Right ventricle myocardium inferior (tissue), 1 donor: ENCODE measurements at places on chromosomes 2 and 18.

DNA sequence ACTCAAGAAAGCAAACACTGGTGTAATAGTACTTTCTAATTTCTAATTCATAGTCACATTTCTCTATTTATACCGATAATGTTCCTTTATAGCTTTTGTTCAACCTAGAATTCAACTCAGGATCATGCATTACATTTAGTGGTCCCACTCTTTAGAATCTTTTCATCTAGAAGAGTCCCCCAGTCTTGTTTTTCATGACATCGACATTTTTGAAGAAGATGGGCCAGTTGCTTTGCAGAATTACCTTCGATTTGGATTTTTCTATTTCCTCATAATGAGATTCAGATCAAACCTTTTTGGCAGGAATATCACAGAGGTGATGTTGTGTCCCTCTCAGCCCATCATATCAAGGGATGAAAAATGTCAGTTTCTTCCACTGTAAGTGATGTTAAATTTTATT, 35.3 kb downstream of the KIAA2012 start:
- DNase-seq, result no peak

DNA sequence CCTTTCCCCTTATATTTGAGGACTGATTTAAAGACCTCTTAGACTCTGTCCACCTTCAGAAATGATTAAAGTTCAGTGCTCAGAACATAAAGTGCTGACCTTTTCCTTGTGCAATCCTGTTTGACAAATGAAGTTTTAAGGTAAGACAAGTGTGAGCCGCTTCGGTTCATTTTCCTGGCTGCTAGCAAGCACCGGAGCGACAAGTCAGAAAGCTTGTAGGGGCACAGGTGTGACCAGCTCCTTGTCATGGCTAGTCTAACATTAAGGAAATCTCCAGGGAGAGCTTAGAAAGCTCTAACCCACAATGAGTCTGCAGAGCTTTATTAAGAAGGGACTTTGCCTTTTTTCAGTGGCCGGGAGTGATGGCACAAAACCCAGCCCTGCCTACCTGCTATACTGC, 2.3 kb upstream of the NCKAP5 start:
- DNase-seq, result no peak

DNA sequence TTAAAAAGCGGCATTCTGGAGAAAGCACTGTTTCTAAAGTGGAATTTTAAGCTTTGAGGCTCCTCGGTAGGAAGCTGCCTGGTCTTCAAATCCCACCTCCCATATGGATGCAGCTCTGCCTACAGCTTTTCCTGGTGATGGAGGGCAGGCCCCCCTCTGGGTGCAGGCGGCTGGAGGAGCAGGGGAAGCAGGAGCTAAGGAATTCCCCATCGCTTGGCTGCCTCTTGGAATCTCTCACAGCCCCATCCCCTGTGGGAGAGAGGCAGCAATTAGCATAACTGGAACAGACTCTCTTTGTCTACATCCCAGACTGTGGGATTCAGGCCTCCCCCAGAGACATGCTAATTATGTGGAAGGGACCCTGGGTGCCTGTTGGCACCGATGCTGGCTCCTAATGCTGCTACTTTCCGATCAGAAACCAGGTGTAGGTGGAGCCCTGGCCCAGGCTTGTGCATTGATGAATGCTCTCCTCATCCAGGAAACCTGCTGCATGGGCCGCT, 51.3 kb downstream of the LIPG start:
- no peak for DNase-seq

GRCh38 chr2:15446961-15447360, 114.2 kb downstream of the NBAS start:
- DNase-seq, result no peak

GRCh38 chr2:143635302-143635701, 506.1 kb downstream of the ARHGAP15 start:
- no peak for DNase-seq

GRCh38 chr2:207819021-207819797, 49.5 kb upstream of the FZD5 start:
- DNase-seq, result no peak

DNA sequence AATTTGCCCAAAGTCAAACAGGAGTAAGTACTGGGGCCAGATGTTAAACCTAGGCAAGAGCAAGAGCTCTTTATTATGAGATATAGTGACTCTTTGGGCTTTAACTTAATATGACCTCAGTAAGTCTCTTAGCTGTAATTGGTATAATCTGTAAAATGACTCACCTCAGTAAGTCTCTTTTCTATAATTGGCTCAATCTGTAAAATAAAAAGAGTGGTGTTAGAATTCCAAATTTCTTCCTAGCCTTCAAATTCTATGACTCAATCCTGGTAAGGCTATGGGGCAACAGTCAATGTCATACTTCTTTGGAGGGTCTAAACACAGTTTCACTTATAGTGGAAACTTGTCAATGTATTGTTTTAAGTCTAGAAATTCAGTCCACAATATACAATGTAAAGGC, 1608.9 kb upstream of the PIK3C3 start:
- no peak for DNase-seq

DNA sequence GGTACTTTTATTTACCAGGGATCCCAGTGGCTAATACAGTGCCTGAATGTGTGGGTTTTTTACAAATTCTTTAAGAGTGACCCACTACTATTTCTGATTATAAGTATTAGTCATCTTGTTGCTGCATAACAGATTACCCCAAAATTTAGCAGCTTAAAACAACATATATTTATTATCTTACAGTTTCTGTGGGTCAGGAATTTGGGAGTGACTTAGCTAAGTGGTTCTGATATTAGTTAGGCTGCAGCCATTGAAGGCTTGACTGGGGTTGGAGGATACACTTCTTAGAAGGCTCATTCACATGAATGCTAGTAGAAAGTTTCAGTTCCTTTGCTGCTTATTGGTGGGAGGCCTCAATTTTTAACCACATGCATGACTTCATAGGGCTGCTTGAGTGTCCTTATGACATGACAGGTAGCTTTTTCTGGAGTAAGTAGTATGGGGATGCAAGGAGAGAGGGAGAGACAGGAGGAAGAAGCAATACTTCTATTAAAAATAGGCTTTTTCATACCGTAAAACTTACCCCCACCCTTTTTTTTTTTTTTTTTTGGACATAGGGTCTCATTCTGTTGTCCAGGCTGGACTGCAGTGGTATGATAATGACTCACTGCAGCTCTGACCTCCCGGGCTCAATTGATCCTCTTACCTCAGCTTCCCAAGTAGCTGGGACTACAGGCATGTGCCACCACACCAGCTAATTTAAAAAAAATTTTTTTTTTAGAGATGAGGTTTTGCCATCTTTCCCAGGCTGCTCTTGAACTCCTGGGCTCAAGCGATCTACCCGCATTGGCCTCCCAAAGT, 13.3 kb upstream of the POLE4 start:
- DNase-seq, result no peak

DNA sequence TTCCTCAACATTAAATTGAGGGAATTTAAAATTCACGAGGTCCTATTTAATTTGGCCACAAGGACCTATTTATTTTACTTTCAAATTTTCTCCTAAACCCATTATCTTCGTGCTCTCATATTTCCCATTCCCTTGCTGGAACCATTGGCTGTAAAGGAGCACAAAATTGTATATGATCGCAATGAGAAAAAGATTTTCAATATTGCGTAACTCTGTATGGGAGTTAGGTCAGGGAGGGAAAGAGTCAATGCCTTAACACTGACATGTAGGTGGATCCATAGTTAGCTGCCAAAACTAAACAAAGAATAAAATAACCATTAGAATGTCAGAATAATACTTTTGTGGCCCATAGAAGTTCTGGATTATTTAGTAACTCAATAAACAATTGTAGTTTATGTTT, 40.6 kb upstream of the ZC3H15 start:
- no peak for DNase-seq

- DNase-seq, result peak; percentile 90
Observed at GRCh38 chr2:219298759-219299371, 10.3 kb downstream of the PTPRN start.

DNA sequence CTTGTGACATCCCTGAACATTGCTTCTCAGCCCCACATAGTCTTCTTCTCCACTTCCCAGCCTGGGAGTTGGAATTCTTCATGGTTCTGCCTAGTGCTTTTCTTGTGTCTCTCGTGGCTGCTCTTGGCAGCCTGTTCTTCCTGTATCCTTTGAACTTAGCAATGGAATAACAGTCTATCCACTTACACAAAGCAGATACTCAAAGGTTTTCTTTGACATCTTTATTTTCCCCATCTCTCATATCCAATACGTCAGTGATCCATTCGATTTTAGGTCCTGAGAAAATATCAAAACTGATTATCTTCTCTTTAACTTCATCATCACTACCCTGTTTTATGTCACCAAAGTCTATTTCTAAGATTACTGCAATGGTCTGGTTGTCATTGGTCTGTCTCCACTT, 1091.2 kb upstream of the PIK3C3 start:
- no peak for DNase-seq

DNA sequence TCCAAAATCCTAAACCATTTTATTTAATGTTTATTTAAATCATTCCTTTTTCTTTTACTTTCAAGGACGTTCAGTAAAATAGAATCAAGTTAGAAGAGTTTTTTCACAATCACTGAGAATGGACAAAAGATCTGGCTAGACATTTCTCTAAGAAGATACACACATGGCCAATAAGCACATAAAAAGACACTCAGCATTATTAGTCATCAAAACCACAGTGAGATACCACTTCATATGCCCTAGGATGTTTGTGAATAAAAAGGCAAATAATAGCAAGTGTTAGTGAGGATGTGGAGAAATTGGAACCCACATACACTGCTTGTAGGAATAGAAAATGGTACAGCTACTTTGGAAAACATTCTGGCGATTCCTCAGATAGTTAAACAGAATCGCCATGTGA, 76.1 kb downstream of the RHBDD1 start:
- no peak for DNase-seq

GRCh38 chr2:230423851-230424458, 8.0 kb downstream of the SP100 start:
- no peak for DNase-seq

GRCh38 chr2:220104871-220105351, 477.5 kb downstream of the SLC4A3 start:
- no peak for DNase-seq

GRCh38 chr2:240387669-240388358, 47.6 kb upstream of the GPC1 start:
- DNase-seq, result no peak

- no peak for DNase-seq
Observed at GRCh38 chr2:149737896-149738295, 150.3 kb upstream of the MMADHC start.
